GM12878 (cell line): ENCODE measurements at places on chromosomes 6 and 20. TPM values are rescaled to one million over a fixed set of nuclear protein-coding genes. Genes with fewer than 3 reads are reported as not detected.

- DNase-seq: peak; percentile 15
Observed at GRCh38 chr6:82270881-82271635, 23.5 kb upstream of the IBTK start.

GRCh38 chr20:32580219-32580969 lies 4.7 kb downstream of the NOL4L start:
- DNase-seq: no peak

DNA sequence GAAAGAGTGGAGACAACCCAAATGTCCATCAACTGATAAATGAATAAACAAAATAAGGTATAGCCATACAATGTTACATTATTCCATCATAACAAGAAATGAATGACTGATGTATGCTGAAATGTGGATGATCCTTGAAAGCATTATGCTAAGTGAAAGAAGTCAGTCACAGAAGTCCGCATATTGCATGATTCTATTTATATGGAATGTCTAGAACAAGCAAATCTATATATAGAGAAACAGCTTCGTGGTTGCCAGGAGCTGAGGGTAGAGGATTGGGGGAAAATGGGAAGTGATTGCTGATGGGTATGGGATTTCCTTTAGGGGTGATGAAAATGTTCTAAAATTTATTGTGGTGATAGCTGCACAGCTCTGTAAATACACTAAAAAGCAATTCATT lies 196.8 kb downstream of the ATXN1 start:
- no peak for DNase-seq

DNA sequence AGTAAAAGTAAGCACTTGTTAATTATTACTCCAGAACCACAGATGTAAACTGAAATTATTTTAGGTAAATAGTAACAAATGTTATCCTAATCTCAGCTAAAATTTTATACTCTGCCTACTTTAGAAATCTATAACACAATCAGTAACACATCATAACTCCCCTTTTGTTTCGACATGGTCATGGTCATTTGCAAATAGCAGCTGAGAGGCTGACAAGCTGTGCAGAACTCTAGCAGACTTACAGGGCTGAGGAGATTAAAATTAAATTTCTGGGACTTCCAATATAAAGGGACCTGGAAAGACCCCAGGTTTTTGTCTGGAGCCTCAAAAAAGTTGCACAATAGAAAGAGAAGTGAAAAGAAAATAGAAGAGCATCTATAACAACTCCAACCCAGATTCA lies 88.8 kb downstream of the PRL start:
- DNase-seq: no peak

- DNase-seq: no peak
Observed at GRCh38 chr6:153511896-153512496, 380.9 kb upstream of the RGS17 start.

DNA sequence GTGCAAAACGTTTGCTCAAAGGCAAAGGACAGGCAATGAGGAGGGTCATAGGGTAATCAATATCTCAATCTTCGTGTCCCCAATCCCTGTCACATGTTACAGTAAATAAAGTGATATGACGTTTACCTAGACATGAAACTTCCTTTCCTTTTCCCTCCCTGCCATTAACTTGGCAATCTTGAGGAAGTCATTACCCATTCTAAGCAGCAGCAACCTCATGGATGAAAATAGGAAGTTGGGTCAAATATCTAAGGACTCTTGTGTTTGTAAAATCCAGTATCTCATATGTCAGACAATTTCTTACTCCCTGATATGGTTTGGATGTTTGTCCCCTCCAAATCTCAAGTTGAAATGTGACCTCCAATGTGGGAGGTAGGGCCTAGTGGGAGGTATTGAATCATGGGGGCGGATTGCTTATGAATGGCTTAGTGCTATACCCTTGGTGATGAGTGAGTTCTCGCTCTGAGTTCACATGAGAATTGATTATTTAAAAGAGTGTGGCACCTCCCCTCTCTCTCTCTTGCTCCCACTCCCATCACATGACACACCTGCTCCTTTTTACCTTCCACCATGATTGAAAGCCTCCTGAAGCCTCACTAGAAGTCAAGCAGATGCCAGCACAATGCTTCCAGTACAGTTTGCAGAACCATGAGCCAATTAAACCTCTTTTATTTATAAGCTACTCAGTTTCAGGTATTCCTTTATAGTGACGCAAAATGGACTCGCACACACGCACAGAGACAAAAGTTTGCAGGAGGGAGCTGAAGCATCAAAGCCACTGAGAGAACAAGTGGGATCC lies 545.9 kb upstream of the JARID2 start:
- DNase-seq: no peak

MAPK13 gene
- 48.0 and 52.5 TPM in 2 replicates for total RNA-seq

TRIM38 gene
- total RNA-seq: 12.3 and 13.0 TPM in 2 replicates

MAP1LC3A gene
- 0.44 and 0.69 TPM in 2 replicates for total RNA-seq
